NCI-H460 (cell line): ENCODE measurements at places on chromosomes 3 and 15. TPM values are rescaled to one million over a fixed set of nuclear protein-coding genes. Genes with fewer than 3 reads are reported as not detected.
A peak's percentile ranks its signal among the peaks of the same experiment; 100 is the strongest.

Gene SNTN
- not detected in 2 replicates for total RNA-seq

Gene ARNT2
- 0.78 and 1.0 TPM in 2 replicates for total RNA-seq

Gene SGO1
- 13.7 and 16.6 TPM in 2 replicates for total RNA-seq

Gene CD200R1
- 0.09 TPM in 1 of 2 replicates, not detected in the other for total RNA-seq

Gene GREM1
- not detected in 2 replicates for total RNA-seq

Gene TRA2B
- 176 and 194 TPM in 2 replicates for total RNA-seq

Gene ROPN1
- not detected in 2 replicates for total RNA-seq

Gene POC1A
- 10.7 and 11.0 TPM in 2 replicates for total RNA-seq

- DNase-seq: no peak
Measured at GRCh38 chr15:90190606-90191343, 10.4 kb upstream of the SEMA4B start.

DNA sequence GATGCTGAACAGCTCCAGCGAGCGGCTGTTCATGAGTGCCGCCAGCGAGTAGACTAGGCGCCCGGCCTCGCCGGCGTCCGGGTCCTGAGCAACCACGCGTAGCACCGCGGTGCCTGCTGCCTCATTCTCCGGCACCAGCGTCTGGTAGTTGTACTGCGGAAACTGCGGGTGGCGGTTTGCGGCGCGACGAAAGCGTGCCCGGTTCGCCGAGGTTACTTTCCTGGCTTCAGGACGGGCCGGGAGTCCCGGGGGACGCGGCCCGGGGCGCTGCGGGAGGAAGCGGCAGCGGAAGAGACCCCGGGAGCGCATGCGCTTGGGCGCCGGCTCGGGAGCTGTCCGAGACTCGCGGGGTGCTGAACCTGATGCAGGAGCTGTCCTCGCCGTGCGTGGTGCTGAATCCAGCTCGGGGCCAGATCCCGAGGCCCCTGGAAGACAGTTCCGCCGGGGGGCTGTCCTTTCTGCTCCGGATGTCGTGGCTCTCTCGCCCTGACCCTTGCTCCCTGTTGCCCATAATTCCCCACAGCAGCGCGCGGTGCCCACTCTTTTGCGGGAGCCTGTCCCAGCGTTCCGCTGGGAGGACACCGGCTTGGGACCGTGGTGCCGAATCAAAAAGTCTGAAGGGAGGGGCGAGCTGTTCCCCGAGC lies 1.1 kb downstream of the CELSR3 start:
- DNase-seq: peak; percentile 33

DNA sequence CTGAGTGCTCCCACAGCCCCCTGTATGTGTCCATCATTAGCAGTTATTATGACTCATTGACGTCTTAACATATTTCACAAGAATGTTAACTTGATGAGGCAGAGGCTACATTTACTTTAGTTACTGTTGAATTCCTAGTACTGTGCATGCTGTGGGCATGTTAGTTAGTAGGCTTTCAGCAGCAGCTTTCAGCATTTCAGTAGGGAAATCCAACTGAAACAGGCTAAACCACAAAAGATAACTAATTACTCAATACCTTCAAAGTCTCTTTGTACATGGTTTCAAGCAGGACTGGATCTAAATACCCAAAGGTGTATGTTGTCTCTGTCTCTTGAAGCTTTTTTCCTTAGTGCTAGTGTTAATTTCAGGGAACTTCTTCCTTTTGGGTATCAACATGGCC lies 229.9 kb upstream of the SUCLG2 start:
- DNase-seq: no peak

DNA sequence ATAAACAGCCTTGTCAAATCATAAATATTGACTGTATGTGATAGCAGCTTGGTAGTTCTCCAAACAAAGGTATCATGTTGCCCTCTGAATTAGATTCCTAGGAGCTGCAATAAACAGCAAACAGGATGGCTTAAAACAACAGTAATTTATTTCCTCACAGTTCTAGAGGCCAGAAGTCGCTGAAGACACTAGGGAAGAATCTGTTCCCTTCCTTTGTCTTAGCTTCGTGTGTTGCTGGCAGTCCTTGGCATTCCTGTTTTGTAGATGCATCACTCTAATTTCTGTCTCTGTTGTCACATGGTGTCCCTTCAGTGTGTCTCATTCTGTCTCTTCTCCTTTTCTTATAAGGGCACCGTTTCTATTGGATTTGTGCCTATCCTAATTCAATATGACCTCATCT lies 679.3 kb downstream of the OTOL1 start:
- DNase-seq: no peak

- DNase-seq: no peak
Measured at GRCh38 chr3:10942690-10943205, 49.8 kb upstream of the SLC6A1 start.

GRCh38 chr15:92205255-92205739 lies 188.4 kb upstream of the ST8SIA2 start:
- no peak for DNase-seq

DNA sequence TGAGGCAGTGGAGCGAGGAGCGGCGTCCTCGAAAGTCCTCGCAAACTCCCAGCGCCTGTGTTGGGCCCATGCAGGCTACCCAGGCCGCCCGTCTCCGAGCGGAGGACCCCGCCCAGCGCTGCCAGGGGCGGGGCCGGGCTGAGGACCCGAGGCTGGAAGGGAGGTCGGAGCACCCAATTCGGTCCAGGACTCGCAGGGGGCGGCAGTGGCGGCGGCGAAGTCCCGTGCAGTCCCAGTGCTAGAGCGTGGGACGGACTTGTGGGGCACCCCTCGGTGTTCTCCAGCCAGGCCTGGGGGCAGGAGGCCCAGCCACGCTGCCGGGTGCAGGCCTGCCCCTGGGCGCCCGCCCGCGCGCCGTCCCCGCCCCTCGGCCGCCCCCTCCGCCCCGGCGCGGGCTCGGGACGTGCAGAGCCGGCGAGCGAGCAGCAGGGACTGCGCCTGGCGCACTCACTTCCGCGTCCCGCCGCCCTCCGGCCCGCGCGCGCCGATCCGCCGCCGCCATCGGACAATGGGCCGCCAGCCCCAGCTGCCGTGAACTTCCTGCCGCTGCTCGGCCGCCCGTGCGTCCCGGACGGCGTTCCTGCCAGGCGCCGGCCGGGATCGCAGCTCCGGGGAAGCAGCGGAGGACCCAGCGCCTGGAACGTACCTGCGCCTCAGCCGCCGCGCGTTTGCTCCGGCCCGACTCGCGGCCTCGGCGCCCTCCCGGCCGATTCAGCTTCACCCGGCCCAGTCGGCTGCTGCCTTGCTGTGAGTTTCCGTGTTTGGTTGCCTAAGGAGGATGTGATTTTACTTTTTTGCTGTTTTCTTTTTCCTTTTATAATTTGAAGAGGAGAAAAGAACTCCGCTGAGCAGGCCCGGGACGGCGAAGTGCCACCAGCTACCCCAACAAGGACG lies 596 bp upstream of the LIMD1 start:
- peak; percentile 62 for DNase-seq

GRCh38 chr3:134377896-134378295 lies 3.6 kb upstream of the AMOTL2 start:
- DNase-seq: no peak

GRCh38 chr15:57548835-57549234 lies 42.9 kb upstream of the MYZAP start:
- no peak for DNase-seq

- DNase-seq: no peak
Measured at GRCh38 chr3:14378415-14378814, 24.0 kb upstream of the SLC6A6 start.

DNA sequence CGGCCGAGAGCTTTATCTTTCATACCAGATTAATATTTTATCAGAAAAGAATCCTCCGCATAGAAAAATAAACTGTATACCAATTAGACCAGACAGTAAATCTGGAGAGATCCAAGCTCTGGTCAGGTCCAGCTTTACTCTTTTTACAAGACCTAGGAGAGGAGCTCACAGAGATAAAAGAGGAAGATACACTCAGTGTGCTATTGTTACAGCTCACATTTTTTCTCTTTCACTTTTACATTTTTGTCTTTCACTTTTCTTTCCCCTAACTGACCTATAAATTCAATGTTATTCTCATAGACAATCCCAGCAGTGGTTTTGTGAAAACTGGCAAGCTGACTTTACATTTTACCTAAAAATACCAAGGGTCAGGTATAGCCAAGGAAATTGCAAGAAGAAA lies 55.8 kb downstream of the GUCA1C start:
- no peak for DNase-seq

GRCh38 chr3:196706731-196707130 lies 5.3 kb downstream of the CEP19 start:
- no peak for DNase-seq

- peak; percentile 75 for DNase-seq
Measured at GRCh38 chr3:170506556-170506955, 79.3 kb downstream of the SLC7A14 start.
